Bronchial epithelial cell (primary cell): ENCODE measurements at places on chromosomes 4 and X. TPM values are rescaled to one million over a fixed set of nuclear protein-coding genes. Genes with fewer than 3 reads are reported as not detected.
A peak's percentile ranks its signal among the peaks of the same experiment; 100 is the strongest.

DNA sequence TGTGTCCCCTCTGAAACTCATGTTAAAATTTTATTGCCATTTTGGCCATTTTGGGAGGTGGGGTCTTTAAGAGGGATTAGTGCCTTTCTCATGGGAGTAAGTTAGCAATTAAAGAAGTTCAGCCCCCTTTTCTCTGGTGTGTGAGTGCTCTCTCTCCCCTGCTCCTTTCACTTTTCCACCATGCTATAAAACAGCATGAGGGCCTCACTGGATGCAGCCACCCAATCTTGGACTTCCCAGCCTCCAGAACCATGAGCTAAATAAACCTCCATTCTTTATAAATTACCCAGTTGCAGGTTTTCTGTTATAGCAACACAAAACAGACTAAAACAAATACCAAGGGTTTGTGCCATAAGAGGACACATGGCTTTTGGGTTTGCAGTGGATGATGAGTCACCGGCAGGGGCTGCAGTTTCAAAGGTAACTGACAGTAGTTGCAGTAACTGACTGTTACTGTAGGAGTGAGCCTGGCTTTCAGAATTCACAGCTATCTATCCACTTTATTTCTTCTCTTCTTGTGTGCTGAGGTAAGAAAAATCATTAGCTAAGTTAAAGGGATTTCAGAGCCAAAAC is 121.5 kb downstream of the PPEF1 start:
- peak; percentile 19 for DNase-seq

- no peak for DNase-seq
Measured at GRCh38 chrX:74318672-74319071, 14.7 kb downstream of the ZCCHC13 start.

DNA sequence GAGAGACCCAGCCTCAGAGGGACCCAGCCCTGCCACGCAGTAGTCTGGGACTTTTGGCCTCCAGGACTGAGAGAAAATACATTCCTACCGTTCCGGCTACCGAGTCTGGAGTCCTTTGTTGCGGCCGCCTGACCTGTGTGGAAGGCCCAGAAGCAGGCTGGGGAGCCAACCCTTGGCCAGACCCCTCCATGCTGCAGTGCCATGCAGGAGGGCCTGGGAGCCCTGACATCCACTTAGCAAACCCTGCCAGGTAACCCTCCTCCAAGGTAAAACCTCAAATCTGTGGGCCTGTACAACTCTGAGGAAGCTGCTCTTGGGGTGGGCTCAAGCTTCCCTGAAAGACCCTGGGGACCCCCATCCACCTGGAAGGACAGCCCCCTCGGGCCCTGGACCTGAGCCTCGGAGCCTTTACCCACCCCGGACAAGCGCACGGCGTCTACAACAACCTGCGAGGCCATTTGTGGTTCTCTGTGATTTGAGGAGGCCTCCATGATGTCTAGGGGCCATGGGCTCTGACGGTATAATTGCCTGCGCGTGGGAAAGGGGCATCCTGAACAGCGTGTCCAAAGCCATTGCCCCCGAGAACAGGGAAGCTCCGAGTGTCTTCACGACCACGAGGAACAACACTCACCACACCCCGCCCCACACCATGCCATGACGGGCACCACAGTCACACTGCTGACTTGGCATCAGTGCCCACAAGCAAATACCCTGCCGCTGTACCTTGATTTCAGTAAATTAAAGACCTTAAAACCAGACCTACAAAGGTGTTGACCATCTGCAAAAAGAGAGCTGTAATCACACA is 58.7 kb downstream of the ZFYVE28 start:
- no peak for DNase-seq

GRCh38 chr4:40972722-40973121 is 223.0 kb downstream of the NSUN7 start:
- no peak for DNase-seq

GRCh38 chr4:185005219-185005819 is 13.0 kb upstream of the HELT start:
- peak; percentile 67 for DNase-seq

GRCh38 chr4:150821641-150822040 is 193.4 kb downstream of the LRBA start:
- DNase-seq = no peak

S100P gene
- 641 and 928 TPM in 2 replicates for total RNA-seq

RTL3 gene
- not detected in 2 replicates for total RNA-seq

RNF128 gene
- total RNA-seq = 21.0 and 32.1 TPM in 2 replicates
